ENCODE measurements at places on chromosomes 11 and 22.

- no peak for DNase-seq
These were observed 29.7 kb downstream of the CCT8L2 start for GRCh38 chr22:16562711-16563554.

- DNase-seq: peak; percentile 64
These were observed 10.4 kb upstream of the MRPL17 start for GRCh38 chr11:6693342-6694228.

DNA sequence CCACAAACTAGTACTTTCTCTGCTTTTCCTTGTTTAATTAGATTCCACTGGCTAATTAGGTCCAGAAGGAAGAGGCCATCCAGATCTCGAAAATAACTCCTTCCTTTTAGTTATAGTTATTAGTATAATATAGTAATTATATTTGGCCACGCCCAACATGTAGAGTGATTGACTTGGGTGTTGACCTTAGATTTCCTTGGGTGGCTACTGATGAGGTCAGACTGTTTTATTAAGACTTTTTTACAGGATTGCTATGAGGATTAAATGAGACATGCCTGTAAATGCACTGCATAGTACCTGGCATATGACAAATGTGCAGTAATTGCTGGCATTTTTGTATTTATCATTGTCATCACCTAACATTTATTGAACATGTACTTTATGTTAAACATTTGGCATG is 26.9 kb downstream of the STX3 start:
- DNase-seq: no peak

- DNase-seq: no peak
These were observed 70.8 kb downstream of the CDKN1C start for GRCh38 chr11:2814751-2815150.

DNA sequence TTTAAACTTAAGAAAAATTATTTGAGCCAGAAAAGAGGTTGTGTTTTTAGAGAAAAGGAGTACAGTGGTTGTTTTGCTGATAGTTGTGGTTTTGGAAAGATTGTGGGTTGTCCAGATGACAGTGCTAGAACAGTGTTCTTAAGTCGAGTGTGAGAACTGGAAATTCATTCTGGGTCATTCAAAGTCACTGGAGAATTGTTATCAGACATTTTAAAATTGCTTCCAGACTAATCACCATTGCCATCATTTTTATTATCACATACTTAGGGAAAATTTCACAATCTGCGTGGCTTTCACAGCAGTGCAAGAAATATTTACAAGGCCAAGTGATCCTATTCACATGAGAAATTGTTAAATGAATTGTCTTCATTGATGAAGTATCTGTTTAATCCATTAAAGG is 242.2 kb upstream of the DDI1 start:
- DNase-seq: no peak

GRCh38 chr11:101278286-101278685 is 148.7 kb upstream of the PGR start:
- no peak for DNase-seq

DNA sequence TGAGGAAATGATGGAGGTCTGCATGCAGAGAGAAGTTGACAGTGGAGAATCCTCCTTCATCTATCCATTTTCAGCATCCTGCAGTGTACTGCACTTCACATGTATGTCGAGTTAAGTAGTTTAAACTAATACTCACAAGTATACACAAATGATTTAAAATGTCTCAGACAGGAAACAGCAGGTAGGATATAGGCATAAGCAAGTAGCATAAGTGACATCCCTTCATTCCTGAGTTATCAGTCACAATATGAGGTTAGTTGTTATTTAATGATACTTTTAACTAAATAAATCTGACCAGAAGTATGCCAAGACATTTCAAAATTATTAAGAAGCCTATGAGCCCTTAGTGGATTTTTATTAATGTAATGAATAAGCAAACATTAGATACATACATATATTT is 37.4 kb downstream of the MTMR2 start:
- DNase-seq: no peak

DNA sequence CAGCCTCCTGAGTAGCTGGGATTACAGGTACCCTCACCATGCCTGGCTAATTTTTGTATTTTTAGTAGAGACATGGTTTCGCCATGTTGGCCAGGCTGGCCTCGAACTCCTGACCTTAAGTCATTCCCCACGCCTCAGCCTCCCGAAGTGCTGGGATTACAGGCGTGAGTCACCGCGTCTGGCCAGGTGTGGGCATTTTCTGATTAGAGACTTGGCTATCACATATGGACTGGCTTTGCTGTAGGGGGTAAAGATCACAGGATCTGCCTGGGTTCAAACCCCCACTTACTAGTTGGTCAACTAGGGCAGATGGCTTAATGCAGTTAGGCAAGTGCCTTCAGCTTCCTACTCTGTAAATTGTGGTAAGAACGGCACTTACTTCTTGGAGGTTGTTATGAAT is 6.5 kb downstream of the CD248 start:
- no peak for DNase-seq

GRCh38 chr11:38687008-38687407 is 2089.0 kb upstream of the RAG2 start:
- no peak for DNase-seq

DNA sequence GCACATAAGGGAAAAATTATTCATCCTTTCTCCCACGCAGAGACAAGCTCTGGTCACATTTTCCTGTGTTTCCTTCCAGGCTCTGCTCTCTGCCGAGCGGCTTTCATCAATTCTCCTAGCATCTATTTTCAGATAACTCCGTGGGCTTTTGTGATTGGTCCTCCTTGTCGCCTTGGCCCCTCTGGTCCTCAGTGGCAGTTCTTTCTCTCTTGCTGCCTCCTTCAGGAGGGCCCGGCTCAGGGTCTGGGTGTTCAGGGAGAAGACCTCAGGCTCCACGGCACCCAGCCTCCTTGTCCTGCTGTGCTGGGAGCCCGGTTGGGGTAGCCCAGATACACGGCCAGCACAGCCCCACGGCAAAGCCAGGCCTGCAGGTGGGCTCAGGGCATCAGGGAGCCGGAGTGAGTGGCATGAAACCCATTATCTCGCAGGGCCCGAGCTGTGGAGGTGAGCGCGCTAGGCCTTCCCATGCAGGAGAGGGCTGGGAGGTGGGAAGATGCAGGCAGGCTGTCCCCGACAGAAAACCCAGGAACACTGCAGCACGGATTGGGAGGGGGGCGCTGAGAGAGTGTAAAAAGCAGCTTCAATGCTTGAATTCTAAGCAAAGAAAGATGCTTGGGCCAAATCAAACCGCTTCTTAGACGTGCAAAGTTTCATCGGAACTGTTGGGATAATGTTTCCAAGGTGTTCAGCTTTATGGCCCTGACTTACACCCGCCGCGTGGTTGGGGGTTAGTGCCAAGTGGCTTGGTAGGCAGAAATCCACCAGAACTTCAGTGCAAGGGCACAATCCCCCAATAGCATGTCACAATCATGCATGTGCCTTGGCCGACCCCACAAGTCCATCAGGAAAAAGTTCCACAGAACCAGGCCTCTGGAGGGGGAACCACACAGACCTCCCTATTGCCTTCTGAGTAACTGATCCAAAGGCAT is 81.9 kb upstream of the WNT7B start:
- DNase-seq: no peak

DNA sequence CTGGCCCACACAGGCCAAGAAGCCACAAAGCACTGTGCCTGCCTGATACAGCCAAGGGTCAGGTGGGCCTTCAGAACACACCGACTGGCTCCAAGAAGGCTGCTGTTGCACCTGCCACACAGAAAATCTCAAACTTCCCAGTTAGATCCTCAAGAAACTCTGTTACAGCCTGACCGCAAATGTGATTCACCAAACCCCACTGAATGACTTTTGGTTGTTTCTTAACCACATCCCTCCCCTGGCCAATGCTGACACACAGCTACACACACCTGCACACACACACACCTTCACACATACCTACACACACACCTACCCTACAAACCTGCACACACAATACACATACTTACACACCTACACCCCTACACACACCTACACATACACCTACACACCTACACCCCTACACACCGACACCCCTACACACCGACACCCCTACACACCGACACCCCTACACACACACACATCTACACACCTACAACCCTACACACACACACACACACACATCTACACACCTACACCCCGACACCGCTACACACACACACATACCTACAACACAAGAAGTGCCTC is 31.5 kb downstream of the CDKN1C start:
- DNase-seq: no peak

DNA sequence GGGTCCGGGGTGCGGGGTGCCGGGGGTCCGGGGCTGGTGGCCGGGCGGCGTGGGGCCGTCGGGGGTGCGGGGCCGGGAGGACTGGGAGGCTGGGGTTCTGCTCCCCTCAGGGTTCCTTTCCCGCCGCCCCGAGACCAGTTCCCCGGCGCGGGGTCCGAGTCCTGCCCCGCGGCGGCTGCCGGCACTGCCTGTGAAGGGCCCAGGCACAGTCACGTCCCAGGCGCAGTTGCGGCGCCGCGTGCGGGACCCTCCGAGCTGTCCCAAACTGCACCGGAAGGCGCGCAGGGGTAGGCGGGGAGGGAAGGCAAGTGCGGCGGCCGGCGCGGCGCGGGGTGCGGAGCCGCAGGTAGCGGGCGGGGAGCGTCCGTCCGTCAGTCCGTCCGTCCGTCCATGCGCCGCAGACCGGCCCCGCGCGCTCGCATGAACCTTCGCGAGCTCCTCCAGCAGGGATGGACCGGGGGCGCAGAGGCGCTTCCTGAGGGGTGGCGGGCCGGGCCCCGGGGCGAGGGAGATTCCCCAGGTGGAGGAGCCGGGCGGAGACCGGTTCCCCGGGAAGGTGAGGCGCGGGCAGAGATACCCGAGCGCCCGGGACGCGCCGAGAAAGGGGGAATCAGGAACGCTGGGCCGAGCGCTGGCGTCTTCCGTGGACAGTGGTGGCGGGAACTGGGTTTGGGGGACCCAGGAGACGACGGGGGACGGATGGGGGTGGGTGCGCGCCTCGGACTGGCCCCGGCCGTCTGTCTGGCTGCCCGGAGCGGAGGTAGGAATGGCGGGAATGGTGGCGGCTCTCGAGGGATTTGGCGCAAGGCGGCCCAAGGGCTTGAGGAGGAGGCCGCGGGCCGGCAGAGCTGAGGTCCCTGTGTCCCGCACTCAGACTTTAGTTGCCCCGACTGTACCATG is 3.1 kb upstream of the ADORA2A start:
- peak; percentile 70 for DNase-seq

- DNase-seq: peak; percentile 71
These were observed at the start of gene OAF for GRCh38 chr11:120210626-120211521. Gene OAF (plus strand): TSS chr11:120211032. CDS start chr11:120211280, 248 bp downstream.

DNA sequence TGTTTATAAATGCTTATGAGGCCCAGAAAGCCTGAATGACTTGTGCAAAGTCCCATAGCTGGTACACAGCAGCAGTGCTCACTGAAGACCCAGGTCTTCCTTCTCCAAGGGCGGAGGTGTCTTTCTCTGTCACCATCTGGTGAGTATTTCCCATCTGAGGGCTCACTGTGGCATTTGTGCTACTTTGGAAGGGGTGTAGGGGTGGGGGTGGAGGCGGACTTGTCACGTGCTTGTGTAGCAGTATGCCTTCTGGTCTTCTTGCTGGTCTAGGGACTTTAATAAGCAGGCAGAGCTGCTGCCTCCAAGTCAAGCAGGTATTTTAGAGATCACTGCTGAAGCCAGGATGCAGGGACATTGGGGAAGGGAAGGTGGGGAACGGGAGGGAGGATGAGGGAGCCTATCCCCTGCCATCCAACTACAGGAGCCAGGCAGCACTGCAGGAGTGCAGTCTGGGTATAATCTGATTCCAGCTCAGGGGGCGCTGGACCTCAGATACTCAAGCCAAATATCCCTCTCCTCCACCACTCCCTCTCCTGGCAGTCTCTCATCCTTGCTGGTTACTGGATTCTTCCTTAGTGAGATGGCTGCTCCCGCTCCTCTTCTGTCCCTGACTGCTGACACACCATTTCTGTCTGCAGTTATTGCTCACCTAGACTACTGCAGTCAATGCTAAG is 3.4 kb downstream of the ABCC8 start:
- no peak for DNase-seq

Measured in activated T-cell treated with anti-CD3 and anti-CD28 coated beads, Interleukin-2, amount 50 U/mL, for 48 hours (primary cell).